ENCODE measurements at places on chromosomes 6 and 20. TPM values are rescaled to one million over a fixed set of nuclear protein-coding genes. Genes with fewer than 3 reads are reported as not detected.

GRCh38 chr6:63066055-63066704 lies 145.1 kb upstream of the FKBP1C start:
- no peaks in the 10 kb centered on the region for H3K27me3 ChIP-seq
- H3K36me3 ChIP-seq, result no peaks in the 10 kb centered on the region
- no peak overlapping the region for H3K4me3 ChIP-seq
- H3K27ac ChIP-seq, result no peak overlapping the region
- no peaks in the 10 kb centered on the region for H3K4me1 ChIP-seq
- no peak for DNase-seq

DNA sequence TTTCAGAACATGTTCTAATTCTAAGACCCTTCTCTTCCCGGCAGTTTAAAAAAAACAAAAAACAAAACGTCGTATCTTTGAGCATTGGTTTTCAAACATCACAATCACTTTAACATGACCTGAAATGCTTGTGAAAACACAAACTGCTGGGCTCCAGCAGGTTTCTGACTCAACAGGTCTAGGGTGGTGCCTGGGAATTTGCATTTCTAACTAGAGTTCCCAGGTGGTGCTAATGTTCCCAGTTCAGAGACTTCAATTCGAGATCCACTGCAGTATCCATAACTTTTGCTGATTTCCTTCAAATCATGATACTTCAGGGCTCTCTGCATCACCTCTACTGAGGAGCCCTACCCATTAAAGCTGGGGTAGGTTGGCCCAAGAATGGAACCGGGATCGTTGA lies 850 bp upstream of the SMPDL3A start:
- no peak overlapping the region for H3K27ac ChIP-seq
- H3K4me3 ChIP-seq, result no peak overlapping the region
- no peaks in the 10 kb centered on the region for H3K36me3 ChIP-seq
- H3K27me3 ChIP-seq, result peaks cover 3% of the 10 kb centered on the region

DNA sequence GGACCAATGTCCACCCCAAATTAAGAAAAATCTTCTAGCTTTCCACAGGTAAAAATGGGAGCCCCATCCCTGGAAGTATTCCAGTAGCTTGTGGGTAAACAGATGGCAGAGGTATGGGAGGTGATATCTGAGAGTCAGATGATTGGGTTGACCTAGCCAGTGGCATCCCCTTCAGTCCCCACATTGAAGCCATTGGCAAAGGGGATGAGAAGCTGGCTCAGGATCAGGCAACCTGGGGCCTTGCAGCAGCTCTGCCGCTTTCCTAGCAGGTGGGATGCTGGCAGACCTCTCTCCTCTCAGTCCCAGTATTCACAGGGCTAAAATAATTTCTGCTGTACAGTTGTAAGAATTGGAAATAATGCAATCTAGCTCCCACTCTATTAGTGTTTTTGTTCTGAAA lies 108.9 kb upstream of the KCNG1 start:
- peaks cover under 1% of the 10 kb centered on the region for H3K27me3 ChIP-seq
- DNase-seq, result no peak
- no peaks in the 10 kb centered on the region for H3K36me3 ChIP-seq
- H3K4me1 ChIP-seq, result peaks cover 10% of the 10 kb centered on the region
- H3K4me3 ChIP-seq, result no peak overlapping the region

ZNF337 gene
- total RNA-seq, result 11.2 TPM

PDYN gene
- not detected for total RNA-seq

DNA sequence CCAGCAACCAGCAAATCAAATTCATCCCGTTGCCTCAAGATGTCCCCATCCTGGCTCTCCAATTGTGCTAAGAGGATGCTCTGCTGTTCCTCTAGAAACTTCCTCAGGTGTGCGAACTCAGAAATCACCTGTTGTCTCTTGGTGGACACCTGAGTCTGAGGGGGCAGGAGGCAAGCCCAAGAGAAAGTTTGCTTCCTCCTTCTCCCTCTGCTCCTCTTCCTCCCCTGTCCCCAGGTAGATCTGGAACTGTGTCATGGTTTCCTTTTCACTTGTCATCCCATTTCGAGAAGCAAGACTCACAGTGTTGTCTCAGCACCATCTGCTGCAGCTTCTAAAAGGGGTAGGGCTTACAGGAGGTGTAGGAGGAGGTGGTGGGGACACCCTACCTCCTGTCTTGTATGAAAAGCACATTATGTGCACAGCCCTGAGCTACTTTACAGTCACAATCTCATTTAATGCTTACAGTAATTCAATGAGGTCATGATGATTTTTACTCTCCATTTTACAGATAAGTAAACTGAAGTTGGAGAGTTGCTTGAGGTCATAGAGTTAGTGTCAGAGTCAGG lies 2.5 kb downstream of the TRIM10 start:
- peaks cover 3% of the 10 kb centered on the region for H3K27me3 ChIP-seq
- H3K27ac ChIP-seq, result no peak overlapping the region
- H3K4me1 ChIP-seq, result peaks cover 28% of the 10 kb centered on the region
- H3K4me3 ChIP-seq, result no peak overlapping the region
- H3K36me3 ChIP-seq, result no peaks in the 10 kb centered on the region
- DNase-seq, result no peak

SPATA25 gene
- total RNA-seq, result 1.2 TPM

DNA sequence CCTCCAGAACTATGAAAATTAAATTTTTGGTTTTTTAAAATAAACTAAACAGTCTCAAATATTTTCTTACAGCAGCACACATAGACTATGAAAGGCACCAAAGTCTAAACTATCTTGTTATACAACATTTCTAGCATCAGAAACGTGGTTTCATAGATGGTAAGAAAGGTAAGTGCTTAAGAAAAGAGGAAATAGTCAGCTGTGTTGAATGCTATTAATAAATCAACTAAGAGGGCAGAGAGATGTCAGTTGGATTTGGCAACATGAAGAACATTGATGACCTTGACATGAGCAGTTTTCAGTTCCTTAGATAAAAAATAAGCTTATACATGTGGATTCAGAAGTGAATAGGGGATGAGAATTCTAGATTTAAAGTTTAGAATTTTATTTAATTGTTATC lies 113.6 kb downstream of the RFX6 start:
- no peak overlapping the region for H3K27ac ChIP-seq
- H3K36me3 ChIP-seq, result no peaks in the 10 kb centered on the region
- no peaks in the 10 kb centered on the region for H3K4me1 ChIP-seq
